ENCODE measurements at places on chromosomes 4 and X. TPM values are rescaled to one million over a fixed set of nuclear protein-coding genes. Genes with fewer than 3 reads are reported as not detected.

- DNase-seq, result peak; percentile 74
Observed at GRCh38 chr4:87853108-87853507, 20.3 kb downstream of the MEPE start.

- no peak for DNase-seq
Observed at GRCh38 chr4:2297606-2298531, 36.0 kb upstream of the MXD4 start.

Gene HSD17B10
- total RNA-seq, result 43.4 TPM

Gene FAM47A
- total RNA-seq, result not detected

Gene BTC
- 32.9 TPM for total RNA-seq

Gene SPANXB1
- not detected for total RNA-seq

DNA sequence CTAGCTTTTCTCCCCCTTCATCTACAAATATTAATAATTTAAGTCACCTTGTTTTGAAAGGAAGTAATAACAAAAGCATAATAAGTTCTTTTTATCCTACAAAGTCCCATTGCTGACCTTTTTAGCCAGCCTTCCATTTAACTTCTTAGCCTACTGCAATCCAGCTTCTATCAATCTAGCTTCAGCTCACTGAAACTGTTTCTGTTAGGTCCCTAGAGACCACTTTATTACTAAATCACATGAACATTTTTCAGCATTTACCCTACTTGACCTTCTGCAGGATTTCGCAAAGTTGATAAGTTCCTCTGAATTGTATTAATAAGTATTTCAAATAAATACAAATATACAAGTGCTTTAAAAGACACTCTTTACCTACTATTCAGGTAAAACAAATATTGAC is 186.5 kb downstream of the ANTXR2 start:
- no peak for DNase-seq

Gene FRG2
- not detected for total RNA-seq

Gene HTN1
- total RNA-seq, result not detected

DNA sequence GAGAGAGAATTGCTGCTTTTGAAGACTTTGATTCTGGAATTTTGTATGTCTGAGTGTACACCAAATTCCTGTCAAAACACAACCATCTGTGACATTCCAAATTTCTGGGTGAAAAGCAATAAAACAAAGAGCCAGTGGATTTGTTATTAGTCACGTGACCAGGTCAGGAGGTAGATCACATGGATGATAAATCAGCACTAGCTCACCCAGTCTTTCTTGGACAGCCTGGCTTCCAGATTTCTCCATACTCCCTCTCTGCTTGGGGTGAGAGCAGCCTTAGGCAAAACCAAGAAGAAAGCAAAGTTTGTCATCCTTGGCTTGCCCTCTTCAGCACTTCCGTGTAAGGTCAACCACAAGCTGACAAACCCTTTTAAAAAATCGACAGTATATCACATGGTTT is 194.2 kb downstream of the CLCN4 start:
- DNase-seq, result no peak

DNA sequence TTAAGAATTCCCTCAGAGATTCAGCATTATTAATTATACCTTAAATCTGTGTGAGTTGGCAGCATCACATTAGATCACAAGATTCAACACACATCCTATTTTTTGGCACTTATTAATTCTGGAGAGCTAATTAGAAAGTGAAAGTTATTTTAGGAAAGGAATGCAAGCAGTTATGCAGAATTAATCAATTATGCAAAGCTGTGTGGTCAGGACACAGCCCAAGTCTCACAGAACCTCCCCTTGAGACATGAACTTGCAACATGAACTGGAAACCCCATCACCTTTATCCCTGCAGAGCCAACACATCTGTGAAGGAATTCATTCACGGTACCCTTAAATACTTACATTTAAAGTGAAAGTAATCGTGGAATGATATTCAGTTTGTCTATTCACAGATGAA is 80.5 kb downstream of the TSPAN5 start:
- DNase-seq, result no peak

Gene DSPP
- not detected for total RNA-seq

DNA sequence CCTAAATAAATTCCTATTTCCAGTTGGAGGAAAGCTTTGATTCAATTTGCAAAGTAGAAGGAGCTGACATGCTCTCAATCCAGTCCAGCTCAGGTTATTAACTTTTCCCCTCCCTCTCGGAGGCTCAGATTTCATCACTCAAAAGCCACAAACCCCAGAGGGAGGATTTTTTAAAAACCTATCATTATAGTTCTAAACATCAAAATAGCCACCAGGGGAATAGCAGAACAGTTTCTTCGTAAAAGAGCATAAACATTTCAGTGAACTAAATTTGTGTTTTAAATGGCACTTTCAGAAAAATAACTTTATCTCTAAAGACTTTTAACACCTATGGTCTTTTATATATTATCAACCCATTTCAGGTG is 8.8 kb downstream of the GPRIN3 start:
- DNase-seq, result no peak

Gene ALPK1
- total RNA-seq, result 17.8 TPM

DNA sequence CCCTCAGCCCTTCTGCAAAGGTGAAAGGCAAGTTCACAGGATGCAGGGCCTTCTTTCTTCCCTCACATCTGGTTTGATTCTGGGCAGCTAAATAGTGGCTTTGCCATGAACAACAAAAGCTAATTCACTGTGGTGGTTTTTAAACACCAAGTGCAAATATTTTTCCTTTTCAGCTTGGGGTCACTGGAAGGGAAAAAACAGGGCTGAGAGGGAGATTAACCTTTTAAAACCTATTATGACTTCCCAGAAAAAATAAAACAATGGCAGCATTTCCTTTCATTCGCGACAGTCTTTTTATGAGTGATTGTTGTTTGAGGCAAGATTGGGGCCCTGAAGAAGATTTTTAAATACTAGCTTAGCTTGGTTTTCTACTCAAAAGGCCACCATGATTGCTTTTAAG is 103.7 kb upstream of the SCML1 start:
- DNase-seq, result no peak

Gene AFF2
- total RNA-seq, result 3.1 TPM

DNA sequence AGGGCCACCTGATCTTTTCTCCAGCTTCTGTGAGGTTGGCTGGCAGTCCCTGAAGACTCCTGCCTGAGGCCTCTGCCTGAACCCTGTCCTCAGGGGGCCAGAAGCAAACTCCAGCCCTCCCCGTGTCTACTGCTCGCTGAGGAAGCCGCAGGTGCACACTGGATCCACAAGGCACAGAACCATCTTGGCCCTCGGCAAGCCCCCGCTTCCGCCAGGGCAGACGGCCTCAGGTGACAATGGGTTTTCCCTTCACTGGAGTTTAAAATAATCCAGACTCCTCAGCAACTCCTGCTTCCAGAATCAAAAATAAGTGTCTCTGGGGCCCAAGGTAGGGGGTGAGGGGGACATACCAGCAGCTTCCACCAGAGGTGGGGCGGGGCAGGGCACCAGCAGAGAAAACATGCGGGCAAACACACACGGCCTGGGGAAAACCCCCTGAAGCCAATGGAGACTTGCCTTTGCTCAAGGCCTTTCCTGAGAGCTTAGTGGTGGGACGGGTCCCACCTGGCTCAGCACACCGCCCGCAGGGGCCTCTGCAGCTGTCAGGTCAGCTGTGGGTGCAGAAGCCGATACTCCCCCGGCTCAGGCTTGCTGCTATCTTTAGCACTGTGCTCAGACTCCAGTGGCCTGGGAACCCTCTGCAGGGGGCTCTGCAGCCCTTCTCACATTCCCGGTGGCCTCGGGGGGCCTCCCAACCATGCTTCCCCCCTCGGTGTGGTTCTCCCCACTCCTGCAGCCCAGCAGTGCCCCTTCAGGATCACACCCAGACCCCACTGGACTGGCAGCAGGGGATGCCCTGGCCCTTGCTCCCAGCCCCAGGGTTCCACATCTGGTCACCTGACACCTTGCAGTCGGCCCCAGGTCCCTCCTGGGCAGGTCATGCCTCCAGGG is 1.9 kb downstream of the MYL5 start:
- peak; percentile 87 for DNase-seq

Measured in tongue (tissue), 3 donors.